Stimulated activated CD8-positive, alpha-beta memory T cell treated with anti-CD3 and anti-CD28 coated beads, Interleukin-15, amount 100 ng/mL, for 24 hours (primary cell): ENCODE measurements at places on chromosomes 7 and 10.

- DNase-seq, result no peak
Measured at GRCh38 chr7:116671111-116671510, 885 bp upstream of the MET start.

GRCh38 chr7:155517969-155518368, 28.4 kb downstream of the CNPY1 start:
- DNase-seq, result no peak

GRCh38 chr7:158001621-158002320, 585.9 kb downstream of the PTPRN2 start:
- DNase-seq, result no peak

- no peak for DNase-seq
Measured at GRCh38 chr7:73742753-73743641, 4.4 kb upstream of the ABHD11 start.

DNA sequence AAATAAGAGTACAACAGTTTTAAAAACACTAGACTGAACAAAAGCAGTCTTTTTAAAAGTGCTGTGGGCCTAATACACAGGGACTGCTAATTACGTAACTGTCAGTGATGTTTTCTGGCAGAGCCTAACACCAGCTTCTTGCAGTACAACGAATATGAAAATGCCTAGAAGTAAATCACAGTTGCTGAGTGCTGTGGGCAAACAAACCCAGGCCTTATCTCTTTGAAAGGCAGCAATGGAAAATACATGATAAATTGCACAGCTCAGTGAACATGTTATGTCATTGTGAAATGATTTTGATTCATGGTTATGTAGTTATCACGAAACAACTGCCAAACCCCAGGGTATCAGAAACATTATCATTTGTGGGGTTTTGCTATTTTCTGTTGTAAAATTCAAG, 428.4 kb downstream of the GFRA1 start:
- DNase-seq, result no peak

DNA sequence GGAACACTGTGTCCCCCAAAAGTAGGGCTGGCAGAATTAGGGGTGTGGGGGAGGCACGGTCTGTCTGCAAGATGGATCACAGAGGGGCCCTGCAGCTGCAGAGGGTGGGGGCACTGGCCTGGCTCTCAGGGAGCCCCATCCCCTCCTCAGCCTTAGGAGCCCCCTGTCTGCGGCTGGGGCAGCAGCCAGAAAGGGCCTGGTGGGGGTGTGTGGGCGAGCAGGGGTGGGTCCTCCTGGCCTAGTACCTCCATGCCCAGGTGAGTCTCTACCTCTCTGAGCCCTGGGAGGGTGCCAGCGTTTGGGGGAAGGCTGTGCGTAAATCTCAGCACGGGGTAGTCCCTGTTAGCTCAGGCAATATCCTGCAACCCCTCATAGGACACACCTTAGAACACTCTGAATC, 280.5 kb upstream of the PPP2R2D start:
- no peak for DNase-seq

- no peak for DNase-seq
Measured at GRCh38 chr10:114094795-114095194, 51.1 kb downstream of the ADRB1 start.

DNA sequence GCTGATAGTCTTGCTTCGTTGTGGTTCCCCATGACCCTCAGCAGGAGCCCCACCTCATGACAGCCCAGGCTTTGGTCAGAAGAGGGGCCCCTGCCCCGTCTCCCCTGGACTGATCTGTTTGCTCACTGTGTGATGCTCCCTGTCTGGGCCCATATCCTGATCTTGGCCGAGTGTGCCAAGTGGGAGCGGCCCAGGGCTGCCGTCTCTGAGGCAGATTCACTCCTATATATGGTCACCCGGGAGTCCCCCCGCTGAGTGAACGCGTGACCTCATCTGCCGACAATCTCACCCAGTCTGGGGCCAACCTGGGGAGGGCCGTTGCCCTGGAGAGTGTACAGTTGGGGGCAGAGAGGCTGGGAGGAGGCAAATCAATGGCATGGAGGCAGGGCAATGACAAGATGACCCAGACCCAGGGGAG, 34.5 kb downstream of the PPIF start:
- DNase-seq, result no peak

DNA sequence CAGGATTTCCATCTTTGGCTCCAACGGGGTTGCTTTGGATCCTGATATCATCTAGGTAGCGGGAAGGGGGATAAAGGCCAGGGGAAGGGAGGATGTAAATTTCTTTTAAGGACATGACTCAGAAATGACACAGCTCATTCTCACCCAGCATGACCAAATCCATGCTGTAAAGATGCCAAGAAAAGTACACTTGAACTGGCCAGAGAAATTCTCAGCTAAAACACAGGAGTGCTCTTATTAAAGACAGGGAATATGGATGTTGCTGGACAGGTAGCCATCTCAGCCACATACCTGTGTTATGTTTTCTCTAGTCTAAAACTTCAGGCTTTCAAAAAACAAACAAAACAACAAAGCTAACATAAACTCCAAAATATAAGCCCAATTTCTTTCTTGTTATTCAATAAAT, 68.3 kb downstream of the NAMPT start:
- DNase-seq, result no peak

DNA sequence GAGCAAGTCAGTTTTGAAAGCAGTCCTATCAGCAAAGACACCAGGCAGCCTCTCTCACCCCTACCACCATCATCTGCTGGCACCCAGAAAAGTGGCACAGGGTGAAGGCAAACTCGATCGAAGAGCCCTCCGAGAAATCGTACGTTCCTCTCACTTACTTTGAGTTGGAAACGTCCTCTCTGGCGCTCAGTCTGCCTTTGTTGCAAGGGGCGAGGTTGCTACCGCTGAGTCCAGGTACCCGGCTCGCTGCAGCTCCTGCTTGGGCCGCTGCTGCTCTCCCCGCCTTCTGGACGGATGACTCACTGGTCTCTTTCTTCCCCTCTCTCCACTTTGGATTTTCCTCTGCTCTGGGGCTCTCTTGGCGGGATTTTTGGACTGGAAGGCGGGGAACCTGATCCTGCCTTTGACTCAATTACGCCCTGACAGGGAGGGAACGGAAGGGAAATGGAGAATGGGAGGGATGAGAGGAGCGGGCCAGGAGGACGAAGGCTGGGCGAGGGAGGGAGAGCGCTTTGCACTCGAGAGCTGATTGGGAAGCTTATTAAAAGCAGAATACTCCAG, at the start of gene PTN:
Gene PTN (minus strand): TSS at position 453 of the 561 bp plus-strand sequence. CDS start 88,760 bp downstream, outside the sequence.
- no peak for DNase-seq

GRCh38 chr10:31927884-31928548, 615 bp downstream of the ARHGAP12 start:
- no peak for DNase-seq

- no peak for DNase-seq
Measured at GRCh38 chr7:74134117-74134620, 40.0 kb upstream of the EIF4H start.

DNA sequence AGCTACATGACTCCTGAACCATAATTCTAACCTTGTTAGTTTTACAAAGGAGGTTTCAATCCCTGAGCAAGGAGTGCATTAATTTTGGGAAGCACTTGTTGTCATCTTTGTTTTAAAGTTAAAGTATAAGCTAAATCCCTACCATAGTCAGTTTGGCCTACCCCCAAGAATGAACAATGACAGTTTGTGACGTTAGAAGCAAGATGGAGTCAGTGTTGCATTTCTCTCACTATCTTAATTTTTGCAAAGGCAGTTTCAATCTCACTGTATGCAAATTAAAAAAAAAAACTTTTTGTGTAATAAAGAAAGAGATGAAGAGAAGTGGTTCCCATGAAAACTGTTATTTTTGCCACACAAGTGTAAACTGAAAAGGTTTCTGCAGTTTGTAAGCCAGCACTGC, 50.7 kb upstream of the PIK3AP1 start:
- DNase-seq, result no peak

DNA sequence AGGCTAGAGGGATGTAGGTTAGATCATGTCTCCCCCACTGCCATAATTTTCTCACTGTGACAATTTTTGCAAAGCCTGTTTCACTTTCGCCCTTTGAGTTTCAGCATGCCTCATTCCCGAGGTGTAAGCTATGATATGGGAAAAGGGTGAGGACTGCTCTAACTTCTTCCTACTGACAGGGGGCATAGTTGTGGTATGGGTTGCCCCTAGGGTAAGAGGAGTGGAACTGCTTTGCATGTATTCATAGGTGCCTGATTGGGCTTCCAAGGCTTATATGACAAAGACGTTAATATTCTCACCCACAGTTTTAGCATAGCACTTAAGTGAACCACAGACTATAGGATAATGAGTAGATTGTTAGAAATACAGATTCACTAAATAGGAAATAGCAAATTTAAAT, 148.7 kb downstream of the BBS9 start:
- no peak for DNase-seq

DNA sequence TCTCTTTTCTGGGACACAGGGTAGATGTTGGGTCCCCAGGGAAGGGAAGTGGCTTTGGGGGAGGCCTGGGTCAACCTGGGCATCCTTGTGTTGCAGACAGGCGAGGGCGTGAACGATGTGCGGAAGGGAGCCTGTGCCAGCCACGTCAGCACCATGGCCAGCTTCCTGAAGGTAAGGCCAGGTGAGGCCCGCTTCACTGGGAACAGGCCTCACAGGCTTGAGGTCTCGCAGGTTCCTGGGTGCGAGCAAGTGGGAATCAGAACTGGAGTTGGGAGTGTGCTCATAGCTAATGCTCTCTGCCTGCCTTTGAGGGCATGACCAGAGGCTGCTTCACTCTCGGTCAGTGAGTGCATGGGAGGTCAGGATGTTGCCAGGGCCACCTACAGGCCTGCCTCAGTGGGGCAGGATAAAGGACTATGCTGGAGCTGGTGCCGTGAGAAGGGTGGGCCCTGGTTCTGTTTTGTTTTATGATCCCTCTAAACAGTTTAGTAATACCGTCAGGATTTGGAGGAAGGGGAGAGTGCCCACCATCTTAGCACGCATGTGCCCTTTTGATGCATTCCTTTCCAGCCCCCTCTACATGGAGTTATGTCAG, 8.4 kb downstream of the DBNL start:
- no peak for DNase-seq

GRCh38 chr7:34137176-34137575, 231.8 kb downstream of the BMPER start:
- DNase-seq, result no peak

DNA sequence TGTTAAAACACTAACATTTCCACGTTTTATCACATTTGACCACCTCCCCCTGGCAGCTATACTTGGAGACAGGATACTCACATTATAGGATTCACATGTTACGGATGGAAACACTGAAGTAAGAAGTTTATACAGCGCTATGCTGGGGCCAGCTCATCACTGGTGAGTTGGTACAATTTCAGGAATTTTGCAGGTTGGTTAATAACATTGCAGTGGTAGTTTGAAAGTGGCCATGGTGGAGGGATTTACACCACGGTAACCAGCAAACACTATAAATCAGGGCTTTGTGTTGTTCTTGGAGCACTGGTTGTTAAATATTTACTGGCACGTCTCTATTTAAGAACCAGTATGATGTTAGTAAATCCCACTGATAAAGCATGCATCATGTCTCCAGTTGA, 174.0 kb downstream of the GFRA1 start:
- DNase-seq, result no peak

GRCh38 chr10:122850705-122851640, 5.3 kb upstream of the CUZD1 start:
- DNase-seq, result no peak

DNA sequence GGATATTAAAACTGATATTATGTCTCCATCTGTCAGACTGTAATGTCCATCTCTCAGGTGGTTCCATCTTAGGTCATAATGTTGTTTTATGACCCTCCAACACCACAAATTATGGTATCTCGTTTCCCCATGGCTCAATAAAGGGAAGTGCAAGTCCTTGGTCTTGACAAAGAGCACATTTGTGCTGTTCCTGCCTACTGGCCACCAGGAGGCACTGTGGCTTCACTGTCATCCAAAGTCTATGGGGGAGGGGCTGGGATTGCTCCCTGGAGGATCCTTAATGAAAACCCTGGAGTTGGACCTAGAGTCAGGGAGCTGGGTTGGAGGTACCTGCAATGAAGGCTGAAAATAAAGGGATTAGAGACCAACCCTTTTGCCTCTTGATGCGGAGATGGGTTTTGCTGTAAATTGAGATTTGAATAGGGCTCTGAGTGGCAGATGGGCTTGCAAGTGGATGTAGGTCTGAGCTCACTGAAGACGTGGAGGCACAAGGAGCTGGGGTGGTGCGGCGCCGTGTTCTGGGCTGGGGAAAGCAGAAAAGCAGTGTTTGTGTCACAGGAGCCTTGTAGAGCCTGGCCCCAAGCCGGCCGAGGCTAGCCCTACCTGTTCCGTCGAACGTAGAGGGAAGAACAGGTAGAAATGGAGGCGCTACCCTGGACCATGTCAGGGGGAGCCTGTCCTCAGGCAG, 180.5 kb upstream of the PRSS58 start:
- DNase-seq, result no peak

GRCh38 chr7:47470567-47471357, 111.1 kb downstream of the TNS3 start:
- DNase-seq, result no peak

- no peak for DNase-seq
Measured at GRCh38 chr7:152108359-152108758, 82.9 kb downstream of the GALNT11 start.

DNA sequence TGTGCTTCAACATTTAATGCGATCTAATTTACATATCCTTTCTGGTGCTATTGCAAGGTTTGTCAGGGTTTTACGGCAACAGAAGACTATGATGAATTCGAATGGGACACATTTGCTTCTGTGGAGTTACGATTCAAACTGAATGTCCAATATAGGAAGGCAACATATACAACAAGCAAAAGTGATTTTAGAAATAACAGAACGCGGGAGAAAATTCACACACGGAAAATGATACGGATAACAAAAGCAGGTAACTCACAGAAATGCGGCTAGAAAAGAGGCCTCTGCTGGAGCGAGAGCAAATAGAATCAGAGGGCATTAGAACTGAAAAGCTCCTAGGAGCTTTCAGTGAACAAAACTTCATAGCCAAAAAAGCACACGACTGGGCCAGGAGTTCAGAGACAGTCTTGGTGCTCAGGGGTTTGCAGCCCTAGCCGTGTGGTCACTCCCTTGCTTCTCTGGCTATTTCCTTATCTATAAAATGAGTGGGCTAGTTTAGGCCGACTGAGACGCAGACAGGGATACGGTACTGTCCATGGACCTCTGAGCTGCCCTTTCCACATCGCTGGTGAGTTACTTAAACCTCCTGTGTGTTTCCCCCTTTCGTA, 557 bp upstream of the TAX1BP1 start:
- DNase-seq, result no peak

GRCh38 chr7:1175967-1176851, 16.2 kb upstream of the ZFAND2A start:
- DNase-seq, result peak; percentile 89

- DNase-seq, result no peak
Measured at GRCh38 chr10:132100556-132101349, 35.0 kb downstream of the JAKMIP3 start.
